ENCODE measurements at places on chromosomes 11 and 22. TPM values are rescaled to one million over a fixed set of nuclear protein-coding genes. Genes with fewer than 3 reads are reported as not detected.

The FLRT1 gene
- total RNA-seq: not detected

GRCh38 chr11:102478673-102479299, 26.2 kb upstream of the TMEM123 start:
- DNase-seq: no peak

The TMEM45B gene
- total RNA-seq: not detected

DNA sequence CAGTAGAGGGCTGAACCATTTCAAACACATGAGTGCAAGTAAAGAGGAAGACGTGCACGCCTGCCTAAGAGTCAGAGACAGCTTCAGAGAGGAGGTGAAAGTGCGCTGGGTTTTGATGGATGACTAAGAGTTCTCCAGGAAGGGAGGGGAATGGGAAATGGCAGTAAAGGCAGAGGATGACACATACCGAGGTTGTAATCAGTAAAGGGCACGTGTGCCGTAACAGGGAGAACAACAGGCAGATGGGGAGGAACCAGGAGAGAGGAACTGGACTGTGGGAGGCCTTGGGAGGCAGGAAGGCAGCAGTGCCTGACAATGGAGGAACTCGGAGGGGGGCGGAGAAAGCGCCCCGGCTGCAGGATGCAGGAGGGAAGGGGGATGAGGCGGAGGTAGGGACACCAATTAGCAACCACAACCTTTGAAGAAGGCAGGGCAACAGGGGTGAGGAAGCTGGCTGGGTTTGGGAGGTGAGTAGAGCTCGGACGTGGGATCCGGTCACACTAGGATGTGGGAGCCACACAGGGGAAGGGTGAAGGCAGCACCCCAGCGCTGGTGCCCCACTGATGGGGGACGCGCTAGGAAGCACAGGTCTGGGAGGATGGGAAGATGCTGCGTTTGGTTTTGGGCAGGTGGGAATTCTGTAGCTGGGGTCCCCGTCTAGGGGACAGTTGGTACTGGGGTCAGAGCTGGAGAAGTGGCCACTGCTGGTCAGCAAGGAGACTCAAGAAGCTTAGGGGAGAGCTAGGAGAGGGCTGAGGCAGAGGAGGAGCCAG, 67.4 kb downstream of the SCUBE1 start:
- no peak for DNase-seq

The ZC3H12C gene
- 0.03 TPM for total RNA-seq

The TENM4 gene
- total RNA-seq: 18.6 TPM

Data from G401 (cell line).